ENCODE measurements at places on chromosomes 16 and 17.

DNA sequence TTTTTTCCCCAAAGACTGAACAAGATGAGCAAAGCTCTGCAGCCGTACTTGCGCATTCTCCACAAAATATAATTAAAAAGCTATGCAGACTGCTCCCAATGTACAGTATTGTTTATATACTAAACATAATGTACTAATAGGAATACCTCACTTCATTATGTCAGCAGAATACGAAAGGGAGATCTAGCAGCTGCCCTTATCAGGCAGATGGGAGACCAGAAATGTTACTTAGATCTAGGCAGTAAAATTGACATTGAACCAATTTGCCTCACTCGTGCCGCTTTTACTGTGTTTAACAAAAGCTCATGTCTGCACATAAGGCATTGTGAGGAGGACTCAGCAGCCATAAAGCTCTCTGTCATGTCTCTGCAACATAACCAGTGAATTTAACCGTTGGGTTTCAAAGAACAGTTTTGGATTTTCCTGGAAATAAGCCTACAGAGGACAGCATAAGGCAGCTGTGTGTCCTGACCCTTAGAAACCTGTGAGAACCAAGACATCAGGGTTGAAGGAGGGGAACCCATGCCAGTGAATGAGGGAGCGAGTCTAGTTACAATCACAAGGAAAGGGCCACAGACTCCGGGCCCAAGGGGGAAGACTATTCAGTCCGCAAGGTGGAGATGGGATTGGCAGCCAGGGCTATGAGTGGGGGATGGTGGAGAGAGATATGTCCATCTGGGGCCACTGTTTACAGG lies 71.4 kb downstream of the GNAO1 start:
- no peak for DNase-seq

- DNase-seq = no peak
Measured at GRCh38 chr16:68893710-68894705, 50.7 kb downstream of the TANGO6 start.

DNA sequence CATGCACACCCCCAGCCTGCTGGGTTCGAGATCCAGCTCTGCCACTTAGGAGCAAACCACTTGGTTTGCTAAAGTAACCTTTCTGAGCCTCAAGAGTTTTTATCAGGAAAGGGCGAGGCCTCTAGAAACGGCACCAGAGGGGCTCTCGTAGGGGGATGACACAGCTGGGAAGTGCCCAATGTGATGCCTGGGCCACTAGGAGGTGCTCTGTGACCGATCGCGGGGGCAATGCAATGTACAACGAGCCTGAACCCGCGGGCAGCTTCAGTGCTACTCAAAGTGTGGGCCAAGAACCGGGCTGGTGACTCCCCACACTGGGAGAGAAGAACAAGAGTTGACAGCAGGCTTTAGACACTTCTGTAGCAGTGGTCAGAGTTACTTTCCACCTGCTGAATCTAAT lies 9.4 kb downstream of the C16orf89 start:
- DNase-seq = peak; percentile 31

DNA sequence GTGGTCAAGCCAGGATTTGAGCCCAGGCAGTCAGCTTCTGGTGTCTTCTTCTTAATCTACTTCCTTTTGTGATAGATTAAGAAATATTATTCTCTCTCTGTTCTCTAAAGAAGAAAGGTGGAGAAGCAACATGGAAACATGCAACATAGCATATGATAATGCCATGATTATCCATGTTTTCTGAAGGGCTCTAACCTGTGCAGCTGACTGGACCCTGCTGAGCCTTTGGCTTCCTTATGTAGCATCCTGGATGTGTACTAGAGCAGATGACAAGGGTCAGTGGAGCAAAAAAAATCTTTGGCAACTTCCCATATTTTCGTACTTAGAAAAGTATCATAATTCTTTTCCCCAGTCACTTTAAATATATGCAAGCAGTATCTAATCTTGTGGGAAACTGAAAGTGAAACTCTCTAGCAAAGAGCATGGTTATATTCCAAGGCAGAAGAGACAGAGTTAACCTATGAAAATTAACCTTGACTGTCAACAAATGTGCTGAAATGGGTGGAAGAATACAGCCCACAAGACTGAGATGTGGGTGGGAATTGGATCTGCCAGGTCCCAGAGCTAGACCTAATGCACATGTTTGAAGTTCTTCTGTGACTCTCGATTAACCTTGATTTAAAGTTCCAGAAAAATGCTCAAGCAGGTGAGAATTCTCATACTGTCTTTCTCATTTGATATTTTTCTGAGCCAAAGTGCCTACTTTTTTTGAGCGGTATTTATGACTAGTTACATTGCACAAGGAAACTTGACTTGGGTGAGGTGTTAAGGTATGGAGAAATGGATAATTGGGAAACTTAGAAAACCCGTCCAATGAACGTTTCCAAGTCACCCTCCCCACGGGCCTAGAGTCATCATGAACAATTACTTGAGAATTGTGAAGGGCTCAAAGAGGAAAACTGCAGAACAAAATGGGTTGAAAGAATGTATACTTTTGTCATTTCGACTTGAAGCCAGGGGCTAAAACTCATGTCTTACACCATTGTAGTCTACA lies 248.6 kb downstream of the FTO start:
- no peak for DNase-seq

DNA sequence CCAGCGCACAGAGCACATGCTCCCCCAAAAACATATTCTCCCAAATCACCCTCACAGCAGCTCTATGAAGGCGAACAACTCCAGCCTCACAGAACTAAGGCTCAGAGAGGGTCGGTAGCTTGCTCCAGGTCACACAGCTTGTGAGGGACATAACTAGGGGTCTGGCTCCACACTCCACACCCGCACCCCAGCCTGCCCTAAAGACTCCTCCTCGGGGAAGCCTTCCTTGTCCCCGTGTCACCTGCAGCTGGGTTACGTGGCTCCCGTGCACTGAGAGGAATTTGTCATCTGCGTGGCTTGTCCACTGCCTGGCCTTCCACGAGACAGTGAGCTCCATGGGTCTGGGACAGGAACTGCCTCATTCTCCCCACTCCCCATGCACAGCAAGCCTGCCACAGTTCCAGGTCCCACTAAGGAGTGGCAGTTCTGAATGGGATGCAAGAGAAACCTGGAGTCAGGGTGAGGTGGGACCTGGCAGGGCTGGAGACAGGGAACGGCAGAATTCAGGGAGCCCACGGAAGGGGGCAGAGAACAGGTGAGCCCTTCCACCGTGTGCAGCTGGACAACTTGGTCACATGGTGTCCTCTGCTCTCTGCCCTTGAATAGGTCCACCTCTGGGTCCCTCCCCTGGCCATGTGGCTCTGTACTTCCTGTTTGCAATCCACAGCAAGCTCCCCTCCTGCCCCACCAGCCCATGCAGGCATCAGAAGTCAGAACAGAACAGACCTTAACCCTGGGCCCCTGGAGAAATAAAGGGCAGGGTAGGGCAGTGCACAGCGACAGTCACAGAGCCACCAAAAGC lies 27.4 kb downstream of the TNFRSF13B start:
- DNase-seq = no peak

- DNase-seq = peak; percentile 86
Measured at GRCh38 chr17:76506408-76507345, 5.5 kb upstream of the RHBDF2 start.

All from CD4-positive, alpha-beta T cell treated with Interferon gamma for 1 hour (primary cell).